ENCODE measurements at places on chromosomes 16 and 17. TPM values are rescaled to one million over a fixed set of nuclear protein-coding genes. Genes with fewer than 3 reads are reported as not detected.

Gene STH
- total RNA-seq = not detected

DNA sequence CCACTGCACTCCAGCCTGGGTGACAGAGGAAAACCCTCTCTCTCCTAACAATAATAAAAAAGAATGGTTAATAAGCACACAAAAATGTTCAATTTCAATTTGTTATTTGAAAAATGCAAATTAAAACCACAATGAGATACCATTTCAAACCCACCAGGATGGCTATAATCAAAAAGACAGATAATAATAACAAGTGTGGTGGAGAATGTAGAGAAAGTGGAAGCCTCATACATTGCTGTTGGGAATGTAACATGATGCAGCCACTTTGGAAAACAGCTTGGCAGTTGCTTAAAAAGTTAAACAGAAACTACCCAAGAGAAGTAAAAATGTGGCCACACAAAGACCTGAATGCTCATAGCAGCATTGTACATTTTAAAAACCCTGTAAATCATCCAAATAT lies 51.8 kb upstream of the MAP3K14 start:
- DNase-seq = no peak

GRCh38 chr17:38707678-38708351 lies 2.7 kb downstream of the MLLT6 start:
- no peak for DNase-seq

DNA sequence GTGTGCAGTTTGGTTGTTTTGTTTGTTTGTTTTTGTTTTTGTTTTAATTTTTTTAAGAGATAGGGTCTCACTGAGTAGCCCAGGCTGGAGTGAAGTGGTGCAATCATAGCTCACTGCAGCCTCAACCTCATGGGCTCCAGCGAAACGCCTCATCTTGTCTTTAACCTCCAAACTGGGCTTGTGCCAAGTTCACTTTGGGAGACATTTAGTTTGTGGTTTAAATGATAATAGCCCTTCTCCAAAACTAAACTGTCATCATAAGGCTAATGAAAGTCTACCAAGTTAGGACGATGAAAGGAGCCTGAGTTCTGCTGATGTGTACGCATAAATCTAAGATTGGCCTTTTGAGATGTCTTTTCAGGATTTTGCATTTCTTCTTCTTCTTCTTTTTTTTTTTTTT lies 6.5 kb upstream of the CARD14 start:
- no peak for DNase-seq

- DNase-seq = no peak
These were observed 458 bp downstream of the GFOD2 start for GRCh38 chr16:67718668-67719047.

- DNase-seq = no peak
These were observed 776.1 kb downstream of the KCNJ2 start for GRCh38 chr17:70945386-70945785.

GRCh38 chr17:47813512-47814031 lies 8.0 kb downstream of the OSBPL7 start:
- no peak for DNase-seq

GRCh38 chr17:68886401-68886800 lies 68.8 kb downstream of the ABCA8 start:
- DNase-seq = no peak

DNA sequence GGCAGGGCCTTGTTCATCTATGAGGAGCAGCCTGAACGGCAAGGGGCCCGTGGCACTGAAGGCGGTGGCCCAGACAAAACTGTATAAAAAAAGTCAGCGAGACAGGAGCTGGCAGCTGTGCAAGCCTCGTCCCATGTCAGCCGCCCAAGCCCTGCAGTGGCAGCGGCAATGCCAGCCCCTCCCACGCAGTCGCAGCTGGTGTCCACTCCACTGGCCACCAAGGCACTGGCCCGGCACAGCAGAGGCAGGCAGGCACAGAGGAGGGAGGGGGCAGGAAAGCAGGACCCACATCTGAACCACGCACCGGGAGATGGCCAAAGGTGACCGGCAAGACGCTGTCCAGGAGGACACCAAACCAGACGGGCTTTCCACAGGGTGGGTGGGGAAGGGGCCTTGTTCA lies 15.9 kb upstream of the C16orf95 start:
- DNase-seq = no peak

DNA sequence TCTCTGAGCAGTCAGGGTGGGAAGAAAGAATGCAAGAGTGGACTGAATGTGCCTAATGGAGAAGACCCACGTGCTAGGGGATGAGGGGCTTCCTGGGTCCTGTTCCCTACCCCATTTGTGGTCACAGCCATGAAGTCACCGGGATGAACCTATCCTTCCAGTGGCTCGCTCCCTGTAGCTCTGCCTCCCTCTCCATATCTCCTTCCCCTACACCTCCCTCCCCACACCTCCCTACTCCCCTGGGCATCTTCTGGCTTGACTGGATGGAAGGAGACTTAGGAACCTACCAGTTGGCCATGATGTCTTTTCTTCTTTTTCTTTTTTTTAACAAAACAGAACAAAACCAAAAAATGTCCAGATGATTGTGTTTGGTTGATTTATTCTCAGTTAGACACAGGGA lies 14.1 kb downstream of the IGFBP4 start:
- DNase-seq = no peak
